ENCODE measurements at places on chromosomes 4 and X.

GRCh38 chr4:72207196-72207595 lies 175.4 kb downstream of the NPFFR2 start:
- no peak for DNase-seq

GRCh38 chrX:150841456-150842197 lies 56.8 kb downstream of the CD99L2 start:
- no peak for DNase-seq

DNA sequence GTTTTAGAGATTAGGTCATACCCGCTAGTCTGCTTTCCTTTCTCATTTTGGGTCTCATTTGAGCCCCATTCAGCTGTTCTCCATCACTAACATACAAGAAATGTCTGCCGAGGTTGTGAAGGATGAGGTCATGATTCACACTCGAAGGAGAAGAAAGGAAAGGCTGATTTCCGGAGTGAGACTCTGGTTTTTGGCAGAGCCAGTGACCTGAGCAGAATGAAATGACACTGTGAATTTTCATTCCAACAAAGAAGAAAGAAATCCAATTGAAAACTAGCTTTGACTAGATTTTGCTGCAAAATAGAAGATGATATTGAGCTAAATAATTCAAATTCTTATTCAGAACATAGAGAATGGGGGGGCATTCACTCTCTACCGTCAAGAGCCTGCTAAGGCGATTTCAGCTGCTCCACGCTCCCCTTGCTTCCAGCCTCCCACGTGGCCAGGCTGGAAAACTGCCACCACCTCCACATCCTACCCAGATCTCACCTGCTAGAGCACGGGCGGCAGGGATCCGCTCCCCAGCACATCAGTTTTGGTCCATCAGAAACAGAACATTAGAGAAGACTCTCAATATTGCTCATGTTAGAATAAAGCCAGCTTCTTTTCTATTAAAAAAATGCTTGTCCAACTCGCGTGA lies 39.0 kb downstream of the F11 start:
- no peak for DNase-seq

DNA sequence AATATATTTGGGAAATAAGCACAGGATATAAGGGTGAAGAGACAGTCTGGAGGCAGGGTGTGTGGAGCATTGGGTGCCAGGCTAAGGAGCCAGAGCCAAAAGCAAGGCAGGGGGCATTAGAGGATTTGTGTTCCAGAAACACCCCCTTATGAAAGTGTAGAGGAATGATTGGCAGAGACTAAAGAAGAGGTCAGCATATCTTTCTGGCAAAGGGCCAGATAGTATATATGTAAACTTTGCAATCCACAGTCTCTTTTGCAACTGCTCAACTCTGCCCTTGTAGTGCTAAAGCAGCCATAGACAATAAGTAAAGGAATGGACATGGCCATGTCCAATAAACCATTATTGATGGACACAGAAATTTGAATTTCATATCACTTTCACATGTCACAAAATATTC lies 3.6 kb upstream of the SLC9A6 start:
- no peak for DNase-seq

GRCh38 chr4:1373892-1374705 lies 27.1 kb downstream of the UVSSA start:
- DNase-seq = no peak

DNA sequence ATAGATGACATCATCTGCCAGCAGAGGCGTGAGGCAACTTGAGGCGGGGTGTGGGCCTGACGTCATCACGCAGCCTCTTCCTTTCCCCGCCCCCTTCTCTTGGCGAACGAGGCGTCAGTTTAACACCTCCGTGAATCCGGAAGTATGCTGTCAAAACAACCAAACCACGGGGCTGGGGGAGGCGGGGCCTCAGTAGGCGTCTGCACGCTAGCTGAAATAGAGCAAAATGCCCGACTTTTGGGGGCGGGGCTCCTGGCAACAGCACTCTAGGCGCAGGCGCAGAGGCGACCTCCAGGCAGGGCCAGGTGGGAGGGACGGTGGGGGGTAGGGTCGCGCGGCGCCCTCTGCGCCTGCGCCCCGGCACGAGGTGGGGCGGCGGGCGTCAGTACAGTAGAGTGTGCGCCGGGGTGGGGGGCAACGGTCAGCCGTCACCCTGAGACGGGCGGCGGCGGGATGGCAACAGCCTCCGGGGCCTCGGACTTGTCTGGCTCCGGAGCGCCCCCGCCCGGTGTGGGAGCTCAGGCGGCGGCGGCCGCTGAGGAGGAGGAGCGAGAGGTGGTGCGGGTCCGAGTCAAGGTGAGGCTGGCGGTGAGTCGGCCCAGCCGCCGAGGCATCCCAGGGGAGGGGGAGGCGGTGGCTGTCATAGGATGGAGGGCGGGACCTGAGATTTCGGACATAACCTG lies at the start of gene TBC1D25:
TSS of gene TBC1D25 (plus strand) at position 370 of the 683 bp plus-strand sequence. CDS start at position 454, 84 bp downstream.
- peak; percentile 88 for DNase-seq

DNA sequence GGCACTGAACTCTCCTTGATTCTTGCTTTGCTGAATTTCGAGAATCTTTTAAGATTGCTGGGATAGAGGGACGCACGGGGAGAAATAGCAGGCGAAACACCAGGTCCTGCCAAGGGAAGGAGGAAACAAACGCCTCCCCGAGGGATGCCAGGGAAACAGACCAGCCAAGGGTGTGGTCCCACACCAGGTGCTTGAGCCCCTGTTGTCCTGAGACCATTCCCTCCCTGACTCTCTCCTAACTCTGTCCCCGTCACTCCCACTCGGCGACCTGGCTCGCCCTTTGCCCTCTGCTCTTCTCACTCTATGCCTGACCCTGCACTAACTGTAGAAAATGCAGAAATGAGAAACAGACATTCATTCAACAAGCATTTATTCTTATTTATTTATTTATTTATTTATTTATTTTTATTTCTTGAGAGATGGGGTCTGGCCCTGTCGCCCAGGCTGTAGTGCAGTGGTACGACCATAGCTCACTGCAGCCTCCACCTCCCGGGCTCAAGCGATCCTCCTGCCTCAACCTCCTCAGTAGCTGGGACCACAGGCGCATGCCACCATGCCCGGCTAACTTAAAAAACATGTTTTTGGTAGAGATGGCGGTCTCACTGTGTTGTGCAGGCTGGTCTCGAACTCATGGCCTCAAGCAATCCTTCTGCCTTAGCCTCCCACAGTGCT lies 16.2 kb downstream of the CTAG1B start:
- DNase-seq = no peak

GRCh38 chrX:153395613-153396319 lies 5.4 kb downstream of the PNMA6E start:
- DNase-seq = no peak

GRCh38 chr4:25704516-25704915 lies 48.9 kb downstream of the SLC34A2 start:
- DNase-seq = no peak

DNA sequence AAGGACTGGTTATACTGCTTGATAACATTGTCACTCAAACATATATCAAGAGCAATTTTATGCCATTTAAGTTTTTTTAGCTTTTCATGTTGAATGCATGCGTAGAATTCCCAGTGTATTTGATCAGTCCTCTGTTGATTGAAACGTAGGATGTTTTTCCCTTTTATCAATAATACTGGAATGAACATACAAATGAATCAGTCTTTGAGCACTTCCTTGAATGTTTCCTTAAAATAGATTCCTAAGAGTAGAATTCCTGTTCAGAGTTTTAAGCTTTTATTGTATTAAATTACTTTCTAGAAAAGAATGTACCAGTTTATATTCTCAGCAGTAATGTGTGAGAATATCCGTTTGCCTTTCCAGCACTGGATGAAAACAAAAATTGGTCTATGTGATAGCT lies 37.8 kb downstream of the ADD1 start:
- DNase-seq = no peak

GRCh38 chr4:161132715-161133425 lies 1030.9 kb downstream of the FSTL5 start:
- DNase-seq = no peak

DNA sequence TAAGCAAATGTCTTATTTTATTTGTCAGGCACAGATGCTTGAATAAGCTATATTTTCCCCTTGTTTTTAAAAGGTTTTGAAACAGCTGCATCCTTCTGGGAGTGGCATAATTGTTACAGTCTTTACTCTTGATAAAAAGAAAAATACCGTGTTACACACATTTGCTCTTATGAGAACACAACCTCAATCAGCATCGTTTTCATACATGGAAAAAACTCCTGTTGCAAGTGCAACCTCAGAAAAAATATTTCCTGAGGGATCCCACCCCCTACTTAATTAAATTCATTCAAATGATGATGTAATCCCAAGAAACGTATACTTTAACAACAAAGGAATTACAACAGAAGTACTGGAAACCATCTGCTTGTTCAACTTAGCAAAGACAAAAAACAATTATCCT lies 58.6 kb downstream of the SMAD1 start:
- no peak for DNase-seq

DNA sequence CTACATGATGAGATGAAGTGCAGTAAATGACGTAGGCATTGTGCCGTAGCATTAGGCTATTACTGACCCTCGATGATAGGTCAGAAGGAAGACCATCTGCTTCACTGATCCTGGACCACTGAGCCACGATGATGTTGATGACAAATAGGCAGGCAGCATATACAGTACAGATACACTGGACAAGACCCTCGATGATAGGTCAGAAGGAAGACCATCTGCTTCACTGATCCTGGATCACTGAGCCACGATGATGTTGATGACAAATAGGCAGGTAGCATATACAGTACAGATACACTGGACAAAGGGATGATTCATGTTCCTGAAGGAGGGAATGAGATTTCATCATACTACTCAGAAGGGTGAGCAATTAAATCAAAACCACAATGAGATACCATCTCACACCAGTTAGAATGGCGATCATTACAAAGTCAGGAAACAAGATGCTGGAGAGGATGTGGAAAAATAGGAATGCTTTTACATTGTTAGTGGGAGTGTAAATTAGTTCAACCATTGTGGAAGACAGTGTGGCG lies 50.9 kb downstream of the BEND4 start:
- no peak for DNase-seq

DNA sequence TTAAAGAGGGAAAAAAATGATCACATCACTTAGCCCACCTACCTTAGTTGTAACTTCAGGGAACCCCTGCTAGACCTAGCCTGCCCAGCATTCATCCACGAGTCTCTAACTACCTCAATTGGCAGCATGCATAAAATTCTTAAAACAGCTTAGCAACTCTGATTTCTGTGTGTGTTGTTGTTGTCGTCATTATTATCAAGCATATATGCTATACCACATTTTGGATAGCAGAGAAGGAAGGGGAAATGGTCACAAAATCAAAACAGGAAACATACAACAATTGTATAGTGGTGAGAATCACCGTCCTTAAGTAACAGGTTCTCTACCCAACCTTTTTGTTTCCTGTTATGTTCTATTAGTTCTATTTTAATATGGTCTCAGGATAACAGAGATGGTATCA lies 2.7 kb upstream of the ACOT9 start:
- DNase-seq = no peak

DNA sequence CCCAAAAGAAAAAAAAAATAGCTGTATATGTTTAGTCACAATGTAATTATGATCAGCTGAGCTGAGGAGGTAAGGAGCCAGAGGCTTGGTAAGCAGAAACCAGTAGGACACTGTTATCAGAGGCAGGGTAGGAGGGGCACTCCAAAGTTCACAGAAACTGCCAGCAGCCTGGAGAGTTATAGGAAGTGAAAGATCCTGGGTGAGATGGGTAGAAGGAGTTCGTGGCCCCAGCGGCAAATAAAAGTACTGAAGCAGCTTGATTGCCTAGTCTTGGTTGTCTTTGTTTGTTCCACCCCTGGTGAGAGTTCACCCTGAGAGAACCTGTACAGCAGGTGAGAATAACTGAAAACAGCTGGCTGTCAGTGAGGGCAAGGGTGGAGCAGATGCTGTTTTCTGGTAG lies 340.8 kb downstream of the ADGRL3 start:
- DNase-seq = no peak

GRCh38 chr4:24912252-24913118 lies at the start of gene CCDC149:
Gene CCDC149, minus strand, starts transcription at chr4:24913042. Its CDS starts 178 bp downstream, at chr4:24912864.
- DNase-seq = peak; percentile 42

- DNase-seq = no peak
These were observed 794.2 kb upstream of the LCORL start for GRCh38 chr4:18815779-18816173.

- peak; percentile 6 for DNase-seq
These were observed 39.7 kb downstream of the RGS12 start for GRCh38 chr4:3332498-3332897.

DNA sequence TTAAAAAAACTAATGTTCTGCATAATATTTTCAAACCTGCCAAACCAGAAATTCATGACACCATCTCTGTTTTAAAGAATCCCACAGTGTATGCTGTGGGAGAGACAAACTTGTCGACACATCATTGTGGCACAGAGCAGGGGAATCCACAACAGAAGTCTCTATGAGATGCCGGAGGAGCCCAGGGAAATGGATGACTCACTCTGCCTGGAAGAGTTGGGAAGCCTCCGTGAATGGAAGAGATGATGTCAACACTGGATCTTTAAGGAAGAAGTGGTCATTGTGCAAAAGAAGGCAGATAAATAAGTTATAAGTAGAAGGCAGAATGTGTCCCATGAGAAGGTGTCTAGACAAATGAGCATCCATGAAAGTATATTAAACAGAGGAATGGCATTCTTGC lies 595.1 kb downstream of the RAB28 start:
- DNase-seq = no peak

DNA sequence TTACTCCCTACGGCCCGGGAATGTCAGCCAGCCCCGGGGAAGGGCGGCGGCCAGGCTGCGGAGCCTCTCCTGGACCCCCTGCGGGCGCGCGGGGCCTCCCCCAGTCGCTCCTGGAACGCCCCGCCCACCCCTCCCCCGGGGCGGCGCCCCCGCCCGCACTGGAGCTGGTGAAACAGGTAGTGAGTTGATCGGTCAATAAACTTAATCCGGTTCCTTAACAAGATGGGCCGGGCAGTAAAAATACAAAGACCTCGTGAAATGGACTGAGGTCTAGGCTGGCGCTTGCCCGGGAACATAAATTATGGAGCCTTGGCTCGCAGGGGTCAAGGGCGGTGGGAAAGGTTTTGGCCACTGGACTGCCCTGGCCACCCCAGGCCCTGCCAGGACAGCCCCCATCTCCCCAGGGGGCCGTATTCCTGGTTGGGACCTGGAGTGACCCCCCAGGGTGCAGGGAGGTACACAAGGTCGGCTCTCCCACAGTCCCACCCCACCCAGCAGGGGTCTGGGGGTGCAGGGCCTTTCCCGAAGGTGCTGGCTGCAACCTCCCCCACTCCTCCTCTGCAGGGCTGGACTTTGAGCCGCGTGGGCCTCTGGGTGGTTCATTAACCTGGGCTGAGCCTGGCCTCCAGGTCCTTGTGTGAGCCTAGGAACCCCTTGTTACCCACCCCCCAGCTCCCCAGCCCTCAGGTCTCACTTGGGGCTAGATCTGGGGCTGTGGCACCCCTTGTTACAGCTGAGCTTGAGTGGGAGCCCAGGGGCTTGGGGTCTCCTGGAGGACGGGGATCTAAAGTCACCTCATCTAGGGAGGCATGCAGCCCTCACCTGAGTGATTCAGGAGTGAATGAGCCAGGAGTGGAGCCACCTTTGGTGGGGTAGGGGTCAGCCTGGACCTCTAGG lies 2.5 kb downstream of the FGFR3 start:
- no peak for DNase-seq

All from GM13977 (cell line).